ENCODE measurements at places on chromosomes 6 and 20.

GRCh38 chr6:85435851-85436250 lies 14.0 kb upstream of the NT5E start:
- no peak for DNase-seq

DNA sequence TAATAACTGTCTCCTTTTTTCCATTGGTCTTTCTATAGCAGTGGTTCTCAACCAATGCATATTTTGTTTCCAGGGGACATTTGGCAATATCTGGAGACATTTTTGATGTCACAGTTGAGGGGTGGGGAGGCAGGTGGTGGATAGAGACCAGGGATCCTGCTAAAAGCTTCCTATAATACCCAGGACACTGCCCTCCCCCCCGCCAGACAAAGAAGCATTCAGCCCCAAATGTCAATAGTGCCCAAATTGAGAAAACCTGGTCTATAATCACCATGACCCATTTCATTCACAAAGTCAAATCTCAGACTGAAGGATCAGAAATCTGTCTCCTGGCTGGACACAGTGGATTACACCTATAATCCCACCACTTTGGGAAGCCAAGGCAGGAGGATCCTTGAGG lies 128.8 kb downstream of the BMP7 start:
- DNase-seq: no peak

DNA sequence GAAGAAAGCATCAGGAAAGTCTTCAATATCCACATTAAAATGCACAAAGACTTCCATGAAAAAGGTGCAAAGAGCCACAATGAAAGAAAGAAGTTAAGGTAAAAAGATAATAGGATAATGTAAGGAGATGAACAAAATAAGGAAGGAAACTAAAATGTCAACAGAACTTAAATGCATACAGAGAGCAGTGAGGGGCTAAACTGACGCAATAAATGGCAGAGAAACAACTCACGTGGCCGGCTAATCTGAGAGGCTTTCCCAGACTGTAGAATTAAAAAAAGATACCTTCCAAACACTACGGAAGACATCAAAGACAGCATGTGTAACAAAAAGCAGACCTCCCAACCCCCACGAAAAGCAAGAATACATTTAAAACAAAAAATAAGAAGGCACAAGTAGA lies 73.7 kb downstream of the GMDS start:
- no peak for DNase-seq

DNA sequence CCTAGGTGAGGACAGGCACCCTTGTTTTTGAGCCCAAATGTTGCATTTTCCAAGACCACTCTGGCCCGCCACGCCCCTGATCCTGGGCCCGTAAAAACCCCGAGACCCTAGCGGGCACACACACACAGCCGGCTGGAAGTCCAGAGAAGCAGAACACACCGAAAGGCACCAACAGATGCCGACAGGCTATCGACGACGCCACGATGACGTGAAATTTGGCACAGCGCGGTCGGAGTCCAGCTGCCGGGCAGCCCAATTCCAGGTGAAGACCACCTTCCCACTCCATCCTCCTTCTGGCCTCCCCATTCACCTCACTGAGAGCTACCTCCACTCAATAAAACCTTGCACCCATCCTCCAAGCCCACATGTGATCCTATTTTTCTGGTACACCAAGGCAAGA lies 34.0 kb upstream of the PNPLA1 start:
- DNase-seq: no peak

DNA sequence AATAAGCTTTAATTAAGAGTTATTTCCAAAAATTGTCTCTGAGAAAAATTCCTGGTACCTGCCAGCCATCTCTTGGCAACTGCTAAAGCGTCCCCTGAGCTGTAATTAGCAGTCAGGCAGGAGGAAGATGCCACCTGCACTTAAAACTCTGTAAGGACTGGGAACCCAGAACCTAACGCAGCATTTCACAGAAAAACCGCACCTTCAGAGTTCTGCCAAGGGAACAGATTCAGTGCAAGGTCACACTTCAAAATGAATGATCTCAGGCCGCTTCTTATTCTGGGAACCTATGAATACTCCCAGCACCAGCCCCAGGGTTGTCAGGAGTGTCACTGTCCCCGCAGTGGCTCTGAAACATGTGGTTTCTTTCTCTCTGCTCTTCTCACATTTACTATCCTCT lies 36.7 kb downstream of the INSM1 start:
- no peak for DNase-seq

DNA sequence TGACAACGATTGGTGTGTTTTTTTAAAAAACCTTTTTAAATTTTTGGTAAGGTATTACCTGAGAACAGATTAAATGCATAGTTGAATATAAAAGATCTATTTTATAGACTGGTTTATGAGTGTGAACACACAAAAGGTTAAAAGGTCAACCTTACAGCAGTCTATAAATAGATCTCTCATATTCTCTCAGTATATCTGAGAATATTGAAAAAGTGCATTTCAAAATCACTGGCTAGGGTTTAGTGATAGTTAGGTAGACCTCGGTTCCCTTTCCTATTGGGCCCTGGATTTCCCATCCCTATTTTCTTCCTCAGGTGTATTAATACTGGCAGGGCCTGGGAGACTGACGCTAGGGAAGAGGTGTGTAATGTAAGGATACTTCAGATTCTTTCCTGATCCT lies 723 bp upstream of the ZNF451 start:
- no peak for DNase-seq

DNA sequence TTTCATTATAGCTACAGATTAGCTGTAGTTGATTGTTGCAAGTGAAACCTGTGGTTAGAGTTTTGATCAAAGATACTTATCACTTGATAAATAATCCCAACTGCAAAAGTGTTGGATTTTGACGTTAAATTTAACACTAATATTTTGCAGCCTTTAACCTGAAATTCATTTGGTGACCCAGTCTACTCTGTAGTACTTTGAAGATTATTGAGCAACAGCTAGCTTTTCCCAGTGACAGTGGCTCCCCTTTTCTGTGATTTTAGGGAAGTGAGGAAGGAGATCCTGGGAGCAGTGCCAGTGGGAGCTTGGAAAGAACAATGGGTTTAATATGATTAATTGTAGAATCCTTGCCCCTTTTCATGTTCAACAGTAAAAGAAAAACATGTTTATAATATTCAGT lies 76.9 kb downstream of the NCOA3 start:
- no peak for DNase-seq

GRCh38 chr20:50270569-50270968 lies 79.9 kb downstream of the CEBPB start:
- DNase-seq: no peak

GRCh38 chr20:50439539-50440453 lies 70.4 kb upstream of the PTPN1 start:
- no peak for DNase-seq

- no peak for DNase-seq
Measured at GRCh38 chr6:53347250-53347920, 1.4 kb downstream of the ELOVL5 start.

DNA sequence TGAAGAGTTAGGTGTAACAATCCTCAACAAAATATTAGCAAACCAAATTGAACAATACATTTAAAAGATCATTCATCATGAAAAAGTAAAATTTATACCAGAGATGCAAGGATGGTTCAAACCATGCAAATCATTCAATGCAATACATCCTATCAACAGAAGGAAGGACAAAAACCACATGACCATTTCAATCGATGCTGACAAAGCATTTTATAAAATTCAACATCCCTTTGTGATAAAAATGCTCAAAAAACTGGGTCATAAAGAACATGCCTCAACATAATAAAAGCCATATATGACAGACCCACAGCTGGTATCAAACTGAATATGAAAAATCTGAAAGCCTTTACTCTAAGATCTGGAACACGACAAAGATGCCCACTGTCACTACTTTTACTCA lies 490.3 kb upstream of the IRAK1BP1 start:
- DNase-seq: no peak

DNA sequence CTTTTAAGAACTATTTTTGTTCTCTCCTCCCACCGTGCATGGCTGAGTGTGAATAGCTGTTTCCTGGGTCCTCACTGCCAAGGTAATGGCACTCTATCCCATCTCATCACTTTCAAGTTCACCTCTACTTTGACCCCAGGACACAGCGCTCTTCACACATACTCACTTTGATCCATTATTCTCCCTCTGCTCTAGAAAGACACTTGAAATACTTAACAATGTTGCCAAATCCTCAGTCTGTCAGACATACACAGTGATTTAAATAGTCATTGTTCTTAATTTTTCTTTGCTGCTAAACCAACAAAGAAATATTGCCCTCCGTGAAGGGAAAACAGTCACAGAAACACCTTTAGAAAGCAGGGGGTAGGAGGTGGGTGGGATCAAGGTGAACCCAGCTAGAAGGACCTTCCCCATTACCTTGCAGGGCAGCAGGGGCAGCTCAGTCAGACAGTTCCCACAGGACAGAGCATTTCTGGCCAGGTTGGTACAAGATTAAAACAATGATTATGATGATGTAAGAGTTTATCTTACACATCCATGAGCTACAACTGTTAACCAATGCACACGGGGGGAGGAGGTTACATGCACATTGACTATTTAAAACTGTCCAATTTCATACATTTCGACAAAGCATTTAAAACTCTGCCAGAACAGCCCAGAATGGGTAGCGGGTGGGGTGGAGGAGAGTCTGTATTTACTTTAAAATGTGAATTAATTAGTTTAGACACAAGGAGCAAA lies 2.4 kb downstream of the SLC22A23 start:
- no peak for DNase-seq

- no peak for DNase-seq
Measured at GRCh38 chr20:19404826-19405225, 192.4 kb downstream of the SLC24A3 start.

DNA sequence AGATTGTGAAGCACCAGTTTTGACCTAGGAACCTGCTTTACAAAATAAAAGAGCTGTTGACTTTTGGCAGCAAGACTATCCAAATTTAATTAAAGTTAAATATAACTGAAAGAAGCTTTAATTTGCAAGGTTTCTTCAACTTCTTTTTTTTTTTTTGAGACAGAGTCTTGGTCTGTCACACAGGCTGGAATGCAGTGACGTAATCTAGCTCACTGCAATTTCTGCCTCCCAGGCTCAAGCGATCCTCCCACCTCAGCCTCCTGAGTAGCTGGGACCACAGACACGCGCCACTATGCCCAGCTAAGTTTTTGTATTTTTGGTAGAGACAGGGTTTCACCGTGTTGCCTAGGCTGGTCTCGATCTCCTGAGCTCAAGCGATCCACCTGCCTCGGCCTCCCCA lies 13.7 kb upstream of the CSE1L start:
- no peak for DNase-seq

- DNase-seq: no peak
Measured at GRCh38 chr6:68994521-68994920, 359.4 kb downstream of the ADGRB3 start.

DNA sequence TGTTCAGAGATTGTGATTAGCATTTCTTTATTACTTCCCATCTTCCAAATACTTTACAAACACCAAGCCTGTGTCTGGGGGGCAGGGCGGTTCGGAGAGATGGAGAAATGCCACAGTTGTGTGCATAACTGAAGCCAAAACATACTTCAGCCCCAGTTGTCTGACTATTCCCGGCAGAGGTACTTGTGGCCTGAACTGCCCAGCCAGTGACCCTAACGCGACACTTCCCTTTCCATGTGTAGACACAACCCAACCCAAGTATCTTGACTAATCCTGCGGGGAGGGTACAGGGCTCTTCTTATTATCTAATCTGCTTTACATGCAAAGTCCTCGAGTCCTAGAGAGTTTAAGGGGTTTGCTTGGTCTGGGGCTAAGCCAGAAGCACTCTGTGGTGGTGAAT lies 46.2 kb downstream of the ISM1 start:
- no peak for DNase-seq

- DNase-seq: no peak
Measured at GRCh38 chr6:34531580-34532201, 24.4 kb downstream of the SPDEF start.

DNA sequence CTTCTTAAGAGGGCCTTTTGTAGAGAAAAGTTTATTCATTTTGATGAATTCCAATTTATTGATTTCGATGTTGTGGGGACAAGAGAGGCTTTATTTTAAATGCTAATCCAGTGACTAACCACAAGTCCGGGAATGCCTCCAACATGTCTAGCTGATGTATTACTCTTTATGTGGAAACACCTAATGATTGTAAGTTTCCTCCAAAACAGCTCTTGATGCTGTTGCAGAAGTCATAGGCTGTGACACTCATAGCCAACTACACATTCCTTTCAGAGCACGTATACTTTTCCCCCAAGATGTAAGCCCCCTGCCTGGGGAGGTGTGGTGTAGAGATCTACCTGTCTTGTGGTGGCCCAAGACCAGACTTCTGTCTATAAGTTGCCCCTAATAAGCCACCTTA lies 61.3 kb upstream of the RNF24 start:
- DNase-seq: no peak

DNA sequence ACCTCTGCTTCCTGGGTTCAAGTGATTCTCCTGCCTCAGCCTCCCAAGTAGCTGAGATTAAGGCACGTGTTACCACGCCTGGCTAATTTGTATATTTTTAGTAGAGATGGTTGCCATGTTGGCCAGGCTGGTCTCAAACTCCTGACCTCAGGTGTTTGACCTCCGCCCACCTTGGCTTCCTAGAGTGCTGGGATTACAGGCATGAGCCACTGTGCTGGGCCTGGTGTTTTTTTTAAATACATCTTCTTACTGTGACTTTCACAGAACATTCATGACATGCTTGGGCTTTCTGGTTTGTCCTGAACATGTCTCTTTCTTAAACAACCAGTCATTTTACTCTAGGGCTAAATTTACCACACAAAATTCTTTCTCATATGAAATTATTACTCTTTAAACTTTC lies 34.7 kb upstream of the FAM8A1 start:
- DNase-seq: no peak

DNA sequence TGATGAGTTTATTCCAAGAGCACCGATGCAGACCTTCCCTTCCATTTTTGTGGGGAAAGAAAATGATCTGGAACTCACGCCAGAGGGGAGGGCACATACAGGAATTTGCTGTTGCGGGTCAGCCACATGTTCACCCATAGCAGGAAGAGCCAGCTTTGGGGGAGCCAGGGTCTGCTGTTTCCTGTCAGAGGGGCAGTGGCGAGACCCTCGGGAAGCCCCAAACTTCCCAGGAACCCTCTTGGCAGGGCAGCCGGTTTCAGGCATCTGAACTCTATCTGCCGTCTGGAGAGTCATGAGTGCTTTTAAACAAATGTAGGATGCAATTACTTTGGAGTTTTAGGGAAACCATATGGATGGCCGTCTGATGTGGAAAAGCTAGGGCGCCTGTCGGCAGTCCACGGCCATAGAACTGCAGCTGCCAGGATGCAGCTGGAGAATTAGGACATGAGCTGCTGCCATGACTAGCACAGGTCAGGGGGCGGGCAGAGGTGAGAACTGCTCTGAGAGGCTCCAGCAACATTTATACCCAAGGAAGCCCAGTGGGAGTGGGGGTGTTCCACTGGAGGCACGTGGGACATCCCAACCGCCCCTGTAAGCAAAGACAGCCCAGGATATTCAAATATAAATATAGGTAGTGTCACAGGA lies 14.8 kb upstream of the SERPINB9 start:
- DNase-seq: no peak

DNA sequence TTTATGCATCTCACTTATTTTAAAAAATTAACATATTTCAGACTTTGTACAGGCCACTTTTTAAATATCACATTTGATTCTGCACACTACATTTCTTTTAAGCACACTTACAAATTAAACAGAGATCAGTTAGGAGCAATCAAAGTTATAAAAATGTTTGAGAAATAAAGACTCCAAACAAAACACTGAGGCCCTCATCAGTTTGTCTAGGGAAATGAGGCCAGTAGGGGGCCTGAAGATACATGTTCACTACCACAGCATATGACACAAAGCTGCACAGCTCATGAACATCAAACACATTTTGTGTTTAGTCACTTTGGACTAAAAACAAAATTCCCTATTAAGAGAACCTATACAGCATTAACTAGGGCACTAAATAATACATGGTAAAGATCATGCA lies 180.5 kb downstream of the PDE7B start:
- DNase-seq: no peak

GRCh38 chr6:87308970-87309369 lies 13.4 kb upstream of the SMIM8 start:
- DNase-seq: no peak

Data from stimulated activated CD8-positive, alpha-beta memory T cell treated with anti-CD3 and anti-CD28 coated beads, Interleukin-4, amount 100 ng/mL, for 1 hour (primary cell).